NCI-H1436 treated with DMSO at 0.1 percent for 48 hours (cell line): ENCODE measurements at places on chromosomes 4 and X.

DNA sequence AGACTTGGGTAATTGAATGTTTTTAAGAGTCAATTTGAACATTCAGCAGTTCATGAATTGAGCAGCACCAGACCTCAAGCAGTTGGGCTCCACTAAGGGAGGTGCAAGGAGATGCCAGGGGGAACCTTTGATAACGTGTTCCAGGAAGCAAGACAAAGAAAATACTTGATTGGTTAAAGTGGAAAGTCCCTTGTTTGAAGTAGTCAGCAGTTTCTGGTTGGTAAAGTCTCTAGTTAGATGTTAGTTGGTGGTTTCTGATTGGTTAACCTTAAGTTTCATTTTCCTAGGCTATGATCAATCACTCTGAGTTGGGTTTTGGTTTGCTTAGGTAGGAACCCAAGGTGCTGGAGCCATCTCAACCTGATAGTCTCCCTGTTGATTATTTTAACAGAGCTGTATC is 4.0 kb downstream of the HERC6 start:
- no peak for DNase-seq

DNA sequence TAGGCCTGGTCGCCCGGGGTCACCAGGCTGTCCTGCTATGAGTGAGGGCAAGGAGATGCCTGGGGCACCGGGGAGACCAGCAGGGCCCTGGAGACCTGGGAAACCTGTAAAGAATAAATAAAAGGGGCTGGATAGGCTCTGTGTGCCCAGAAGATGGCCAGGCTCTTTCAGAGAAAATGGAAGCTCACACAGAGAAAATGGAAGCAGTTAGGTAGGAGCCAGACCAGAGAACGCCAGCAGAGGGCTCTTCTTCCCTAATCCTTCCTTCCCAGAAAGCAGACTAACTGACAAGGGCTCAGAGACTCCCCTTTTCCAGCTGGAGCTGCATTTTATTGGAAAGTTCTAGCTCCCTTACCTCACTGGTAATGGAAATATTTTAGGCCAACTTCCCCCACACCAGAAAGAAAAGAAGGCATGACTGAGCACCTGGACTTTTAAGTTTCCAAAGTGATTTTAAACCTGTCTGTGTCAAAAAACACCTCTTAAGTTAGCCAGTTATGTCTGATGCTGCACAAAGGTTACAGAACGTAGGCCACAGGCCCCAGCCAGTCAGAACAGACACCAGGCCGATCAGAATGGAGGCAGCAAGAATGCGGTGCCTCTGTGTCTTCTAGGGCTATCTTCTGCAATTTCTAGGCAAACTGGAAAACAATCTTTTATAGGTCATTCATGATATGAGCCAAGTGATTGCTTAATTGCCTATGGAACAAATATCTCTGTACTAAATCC is 74.0 kb downstream of the ATG4A start:
- peak; percentile 35 for DNase-seq

DNA sequence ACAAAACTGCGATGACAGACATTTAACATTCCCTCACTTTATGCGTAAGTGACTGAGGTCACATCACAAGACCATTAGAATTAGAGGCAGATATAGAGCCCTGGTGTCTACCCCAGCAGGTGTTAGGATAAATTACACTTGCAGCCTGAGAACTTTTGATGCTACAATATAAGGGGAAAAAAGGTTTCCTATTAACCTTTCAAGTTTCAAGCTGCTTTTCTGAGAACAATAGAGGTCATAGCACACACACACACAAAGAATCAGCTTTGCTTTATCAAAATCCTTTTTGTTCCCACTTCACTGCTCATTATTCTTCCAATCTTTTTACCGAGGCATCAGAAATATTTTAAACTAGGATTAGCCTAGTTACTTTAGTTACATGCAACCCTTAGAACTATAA is 119.8 kb downstream of the COL25A1 start:
- no peak for DNase-seq

- no peak for DNase-seq
These were observed 847.0 kb downstream of the TRIML1 start for GRCh38 chr4:188986271-188986689.

- no peak for DNase-seq
These were observed 371.4 kb downstream of the NLGN4X start for GRCh38 chrX:5857232-5857631.

DNA sequence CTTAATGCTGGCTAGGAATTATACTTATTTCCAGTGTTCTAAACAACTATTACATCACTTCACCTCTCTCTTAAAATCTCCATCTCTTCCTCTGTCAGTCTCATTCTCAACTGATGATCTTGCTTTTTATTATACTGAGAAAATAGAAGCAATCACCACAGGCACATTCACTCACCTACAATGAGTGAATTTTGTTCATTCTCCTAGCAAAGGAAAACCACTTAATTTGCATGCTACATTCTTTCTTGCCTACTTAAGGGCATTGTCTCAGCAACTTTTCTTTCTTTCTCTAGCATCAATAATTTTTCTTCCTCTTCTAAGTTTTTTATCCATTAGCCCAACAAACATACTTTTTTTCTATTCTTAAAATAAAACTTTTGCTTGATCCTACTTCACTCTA is 21.1 kb upstream of the USP38 start:
- DNase-seq = no peak

GRCh38 chrX:76862509-76862908 is 435.0 kb downstream of the MAGEE1 start:
- DNase-seq = no peak

DNA sequence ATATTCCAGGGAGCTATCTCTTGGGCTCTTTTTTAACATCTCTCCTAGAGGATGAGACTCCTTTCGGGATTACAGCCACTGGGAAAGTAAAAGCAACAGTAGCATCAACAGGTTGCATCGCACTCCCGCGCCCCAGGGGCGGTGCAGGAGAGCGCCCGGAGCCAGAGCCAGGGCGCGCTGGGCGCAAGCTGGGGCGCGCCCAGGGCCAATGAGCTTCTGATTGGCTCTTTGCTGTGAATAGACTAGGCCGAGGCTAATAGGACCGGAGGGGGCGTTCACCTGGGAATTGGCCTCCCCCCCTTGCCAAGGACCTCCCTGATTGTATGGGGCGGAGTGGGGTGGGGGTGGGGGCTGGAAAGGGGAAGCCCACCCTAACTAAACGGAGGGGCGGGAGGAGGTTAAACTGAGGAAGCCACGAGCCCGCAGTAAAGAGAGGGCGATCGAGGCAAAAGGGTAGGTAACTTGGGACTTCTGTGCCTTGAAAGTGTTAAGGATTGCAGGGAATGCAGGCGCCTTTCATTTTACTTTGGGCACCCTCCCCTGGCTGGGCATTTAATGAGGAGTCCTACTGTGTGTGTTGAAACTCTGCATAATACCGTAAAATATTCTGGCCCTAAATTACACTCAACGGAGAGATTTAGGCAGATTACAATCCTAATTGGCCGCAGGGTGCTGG is 1.1 kb upstream of the ATOH1 start:
- no peak for DNase-seq

GRCh38 chr4:9947168-9948062 is 73.9 kb downstream of the SLC2A9 start:
- DNase-seq = no peak
